ENCODE measurements at places on chromosomes 7 and 10.

DNA sequence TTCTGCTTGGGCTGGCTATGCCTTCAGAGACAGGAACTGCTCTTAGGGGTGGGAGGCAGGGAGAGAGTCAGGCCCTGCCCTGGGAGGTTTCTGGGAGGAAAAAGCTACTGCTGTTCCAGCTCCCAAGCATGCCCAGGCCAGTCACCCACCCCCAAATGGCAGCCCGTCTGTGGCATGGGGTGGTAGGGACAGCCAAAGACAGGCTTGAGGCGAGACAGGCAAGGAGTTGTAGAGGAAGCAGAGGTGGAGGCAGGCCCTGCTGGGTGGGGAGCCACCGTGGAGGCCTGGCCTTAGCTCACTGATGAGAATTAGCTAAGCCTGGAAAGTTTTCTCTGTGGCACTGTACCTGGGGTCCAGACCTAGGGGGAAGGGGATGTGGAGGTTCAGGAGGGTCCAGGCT is 6.6 kb upstream of the SAMD8 start:
- no peak for DNase-seq

DNA sequence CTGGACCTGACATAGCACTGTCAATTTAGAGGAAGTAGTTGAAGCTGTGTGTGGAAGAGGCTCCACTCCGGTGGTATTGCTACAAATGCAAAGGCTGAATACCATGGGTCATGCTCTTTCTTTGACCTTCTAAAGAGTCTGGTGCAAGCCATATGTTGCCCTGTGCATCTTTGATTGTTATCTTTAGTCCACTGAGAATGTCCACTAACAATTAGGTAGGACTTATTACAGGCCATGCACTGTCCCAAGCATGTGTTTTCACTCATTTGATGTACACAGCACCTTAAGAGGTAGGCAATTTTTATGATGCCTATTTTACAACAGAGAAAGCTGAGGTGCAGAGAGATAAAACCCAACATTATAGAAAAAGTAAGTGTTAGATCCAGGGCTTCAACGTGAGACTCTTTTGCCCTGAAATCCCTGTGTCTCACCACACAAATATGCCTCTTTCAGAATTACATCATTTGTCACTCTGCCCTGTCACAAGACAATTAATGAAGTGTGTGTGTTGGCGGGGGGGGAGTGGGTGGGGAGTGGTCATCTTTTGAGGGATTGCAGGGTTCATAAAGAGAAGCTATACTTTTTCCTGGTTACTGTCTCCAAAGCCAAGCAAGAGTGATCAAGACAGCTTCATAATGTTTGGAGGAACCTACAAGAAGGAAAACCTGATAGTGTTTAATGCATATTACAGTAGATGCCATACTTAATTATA is 637.6 kb upstream of the IGFBP3 start:
- DNase-seq = no peak

GRCh38 chr10:128570319-128570995 is 444.2 kb upstream of the MKI67 start:
- no peak for DNase-seq

DNA sequence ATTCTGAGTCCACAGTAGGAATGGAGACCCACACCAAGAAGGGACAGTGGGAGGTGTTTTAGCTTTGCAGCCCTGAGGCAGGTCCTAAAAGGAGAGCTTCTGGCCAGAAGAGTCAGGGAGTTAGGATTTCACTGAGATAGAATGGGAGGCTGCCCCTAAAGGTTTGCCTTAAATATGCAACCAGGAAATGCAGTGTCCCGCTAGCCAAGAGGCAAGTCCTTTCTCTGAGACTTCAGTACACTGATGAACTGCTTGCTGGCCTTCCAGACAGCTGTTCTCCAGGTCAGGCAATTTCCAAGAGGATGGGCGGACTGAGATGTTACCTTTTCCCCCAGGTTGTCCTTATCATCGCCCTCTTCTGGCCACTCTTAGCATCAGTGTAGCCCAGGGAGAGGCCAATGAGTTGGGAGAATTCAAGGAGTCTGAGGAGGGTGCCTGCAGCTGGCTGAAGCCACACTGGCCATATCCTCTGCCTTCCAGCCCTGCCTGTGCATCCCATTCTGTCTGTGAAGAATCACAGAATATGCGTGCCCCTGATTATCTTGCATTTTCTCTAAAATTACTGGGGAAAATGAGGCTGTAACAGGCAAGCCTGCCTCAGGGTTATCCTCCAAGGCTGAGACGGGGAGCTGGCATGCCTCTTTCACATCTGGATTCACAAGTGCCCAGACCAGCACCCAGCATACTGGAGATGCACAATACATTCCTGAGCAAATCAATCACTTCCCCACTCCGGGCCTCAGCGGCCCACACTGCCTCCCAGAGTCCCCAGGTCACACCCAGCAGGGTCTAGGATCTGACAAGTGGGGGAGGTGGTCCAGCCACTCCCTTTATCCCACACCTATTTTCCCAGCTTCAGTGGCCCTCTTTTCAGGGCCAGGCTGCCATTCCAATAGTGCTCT is 2.4 kb downstream of the TLL2 start:
- DNase-seq = no peak

DNA sequence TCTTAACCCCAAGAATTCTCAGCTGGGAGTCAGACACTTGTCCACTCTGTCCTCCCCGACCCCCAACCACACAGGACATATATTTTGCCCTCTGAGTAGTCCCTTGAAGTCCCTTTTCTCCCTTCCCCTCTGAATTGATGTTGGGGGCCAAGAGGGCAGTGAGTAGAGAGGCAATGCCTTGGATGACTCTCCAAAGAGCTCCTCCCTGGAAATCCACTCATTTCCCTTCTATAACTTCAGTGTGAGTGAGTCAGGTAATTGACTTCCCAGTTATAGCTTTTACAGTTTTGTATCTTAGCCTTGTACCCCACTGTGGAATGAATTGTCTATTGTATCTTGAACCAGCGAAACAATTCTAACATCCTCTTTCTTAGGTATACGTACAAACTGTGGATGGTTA is 9.2 kb upstream of the ODAD2 start:
- DNase-seq = no peak

All from stimulated activated CD8-positive, alpha-beta memory T cell treated with anti-CD3 and anti-CD28 coated beads, Interleukin-4, amount 100 ng/mL, for 4 hours (primary cell).